ENCODE measurements at places on chromosomes 2 and 18.

- peak overlapping the region; percentile 99 for H3K4me3 ChIP-seq
- H3K36me3 ChIP-seq, result peaks cover 2% of the 10 kb centered on the region
- peaks cover 55% of the 10 kb centered on the region for H3K4me1 ChIP-seq
- peak; percentile 67 for DNase-seq
- peak overlapping the region; percentile 47 for H3K27ac ChIP-seq
- peaks cover 27% of the 10 kb centered on the region for H3K27me3 ChIP-seq
Measured at GRCh38 chr2:120253021-120253882, 600 bp downstream of the RALB start.

DNA sequence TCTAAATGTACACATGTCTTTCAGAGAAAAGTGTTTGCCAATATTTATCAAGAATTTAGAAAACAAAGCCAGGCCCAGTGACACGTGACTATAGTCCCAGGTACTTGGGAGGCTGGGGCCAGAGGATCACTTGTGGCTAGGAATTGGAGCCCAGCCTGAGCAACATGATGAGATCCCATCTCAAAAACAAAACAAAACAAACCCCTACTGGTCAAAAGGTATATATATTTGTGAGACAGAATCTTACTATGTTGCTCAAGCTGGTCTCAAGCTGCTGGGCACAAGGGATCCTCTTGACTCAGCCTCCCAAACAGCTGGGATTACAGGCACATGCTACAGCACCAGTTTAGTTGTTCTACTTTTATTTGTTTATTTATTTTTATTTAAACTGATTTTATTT, 79.2 kb downstream of the ZDBF2 start:
- no peaks in the 10 kb centered on the region for H3K4me1 ChIP-seq
- H3K27ac ChIP-seq, result no peak overlapping the region
- H3K36me3 ChIP-seq, result peaks cover 12% of the 10 kb centered on the region
- no peaks in the 10 kb centered on the region for H3K27me3 ChIP-seq

DNA sequence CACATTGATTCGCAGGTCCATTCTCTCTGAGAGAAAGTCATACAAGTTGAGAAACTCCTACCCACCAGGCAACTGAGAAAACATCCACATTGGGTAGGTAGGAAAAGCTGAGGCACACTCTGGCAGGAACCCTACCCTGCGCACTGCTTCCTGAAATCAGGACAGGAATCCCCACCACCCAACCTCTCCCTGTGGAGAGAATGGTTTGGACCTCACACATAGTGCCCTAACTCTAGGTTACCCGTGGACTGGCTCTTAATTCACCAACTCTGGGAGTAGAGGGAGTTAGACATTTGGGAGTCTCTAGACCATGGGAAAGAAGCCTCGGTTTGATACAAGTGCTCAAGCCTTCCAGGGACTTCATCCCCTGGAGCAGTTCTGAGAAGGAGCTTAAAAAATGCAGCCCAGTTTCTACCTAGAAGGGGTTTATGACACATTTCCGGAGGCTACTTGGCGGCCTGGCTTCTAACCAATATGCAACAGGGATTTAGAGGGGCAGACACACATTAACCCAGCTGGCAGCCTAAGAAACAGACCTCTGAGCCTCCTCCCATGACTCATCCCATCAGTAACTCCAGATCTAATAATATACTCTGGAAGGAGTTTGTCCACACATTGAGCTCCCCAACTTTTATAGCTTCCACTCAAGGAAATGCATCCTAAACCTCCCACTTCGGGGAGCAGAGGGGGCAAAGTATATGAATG, 136.7 kb downstream of the EML6 start:
- no peaks in the 10 kb centered on the region for H3K4me1 ChIP-seq
- no peak for DNase-seq
- no peak overlapping the region for H3K27ac ChIP-seq
- peaks cover 8% of the 10 kb centered on the region for H3K36me3 ChIP-seq
- H3K27me3 ChIP-seq, result no peaks in the 10 kb centered on the region

DNA sequence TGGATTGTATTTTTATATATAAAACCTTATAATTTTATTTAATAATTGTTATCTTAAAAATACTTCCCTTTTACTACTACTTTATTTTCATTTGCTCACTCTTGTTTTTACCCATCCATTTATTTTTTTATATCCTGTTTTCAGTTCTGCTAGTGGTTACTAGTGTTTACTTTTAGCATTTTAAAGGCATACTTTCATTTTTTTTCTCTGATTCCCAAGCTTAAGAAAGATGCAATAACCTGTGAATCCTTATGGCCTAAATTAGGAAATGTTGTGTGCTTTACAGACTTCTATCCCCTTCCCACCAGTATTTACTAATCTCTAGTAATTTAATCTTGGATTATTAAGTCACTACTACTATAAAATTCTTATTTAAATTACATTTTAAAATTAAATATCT, 140.0 kb downstream of the SMAD7 start:
- no peaks in the 10 kb centered on the region for H3K27me3 ChIP-seq
- no peaks in the 10 kb centered on the region for H3K36me3 ChIP-seq
- no peak overlapping the region for H3K27ac ChIP-seq
- peaks cover 16% of the 10 kb centered on the region for H3K4me1 ChIP-seq
- H3K4me3 ChIP-seq, result no peak overlapping the region

- H3K36me3 ChIP-seq, result no peaks in the 10 kb centered on the region
- H3K4me1 ChIP-seq, result no peaks in the 10 kb centered on the region
- H3K27me3 ChIP-seq, result no peaks in the 10 kb centered on the region
- H3K4me3 ChIP-seq, result no peak overlapping the region
- DNase-seq, result no peak
- H3K27ac ChIP-seq, result no peak overlapping the region
Measured at GRCh38 chr2:213086050-213086449, 65.4 kb downstream of the IKZF2 start.

DNA sequence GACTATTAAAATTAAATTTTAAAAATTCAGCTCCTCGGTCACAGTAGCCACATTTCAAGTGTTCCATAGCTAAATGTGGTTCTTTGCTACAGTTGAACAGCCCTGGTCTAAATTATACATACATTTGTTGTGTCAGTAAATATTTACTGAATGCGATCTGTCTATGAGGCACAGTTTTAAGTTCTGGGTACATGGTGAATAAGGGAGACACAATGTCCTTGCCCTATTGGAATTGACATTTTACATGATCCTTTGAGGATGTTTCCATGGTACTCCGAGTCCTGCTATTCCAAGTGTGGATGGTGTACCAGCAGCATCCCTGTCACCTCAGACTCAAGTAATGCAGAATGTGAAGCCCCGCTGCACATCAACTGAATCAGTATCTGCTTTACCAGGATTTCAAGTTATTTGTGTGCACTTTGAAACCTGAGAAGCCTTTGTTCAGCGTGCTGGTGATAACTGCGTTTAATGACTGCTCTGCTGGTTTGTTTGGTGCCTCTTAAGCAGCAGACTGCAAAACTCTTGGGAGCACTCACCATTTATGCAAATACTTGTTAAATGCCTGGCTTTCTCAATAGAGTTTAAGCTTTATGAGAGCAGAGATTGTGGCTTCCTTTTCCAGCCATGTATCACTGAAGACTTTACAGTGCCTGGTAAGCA, 1.5 kb downstream of the GALNT1 start:
- H3K27me3 ChIP-seq, result no peaks in the 10 kb centered on the region
- no peak for DNase-seq
- peak overlapping the region; percentile 85 for H3K27ac ChIP-seq
- peaks cover 35% of the 10 kb centered on the region for H3K36me3 ChIP-seq

DNA sequence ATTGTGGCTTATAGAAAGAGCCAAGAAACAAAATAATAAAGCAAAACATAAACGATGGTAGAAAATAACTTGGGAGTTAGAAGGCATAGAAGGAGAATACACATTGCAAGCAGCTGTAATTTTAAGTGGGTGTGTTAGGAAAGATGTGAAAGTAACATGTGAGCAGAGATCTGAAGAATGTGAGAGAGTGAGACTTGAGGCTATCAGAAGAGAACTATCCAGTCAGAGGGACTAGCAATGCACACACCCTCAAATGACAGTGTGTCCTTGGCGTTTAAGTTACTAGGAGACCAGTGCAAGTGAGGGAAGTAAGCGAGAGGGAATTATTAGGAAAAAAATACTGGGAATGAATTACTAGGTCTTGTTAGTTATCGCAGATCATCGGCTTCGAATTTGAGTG, 304.9 kb downstream of the DSEL start:
- no peaks in the 10 kb centered on the region for H3K36me3 ChIP-seq
- peaks cover under 1% of the 10 kb centered on the region for H3K4me1 ChIP-seq
- H3K27me3 ChIP-seq, result no peaks in the 10 kb centered on the region
- no peak overlapping the region for H3K4me3 ChIP-seq

- peaks cover 19% of the 10 kb centered on the region for H3K4me1 ChIP-seq
- no peak overlapping the region for H3K4me3 ChIP-seq
- no peaks in the 10 kb centered on the region for H3K27me3 ChIP-seq
- H3K36me3 ChIP-seq, result no peaks in the 10 kb centered on the region
- peak overlapping the region; percentile 65 for H3K27ac ChIP-seq
Measured at GRCh38 chr18:45255197-45255890, 359.9 kb upstream of the SLC14A2 start.

DNA sequence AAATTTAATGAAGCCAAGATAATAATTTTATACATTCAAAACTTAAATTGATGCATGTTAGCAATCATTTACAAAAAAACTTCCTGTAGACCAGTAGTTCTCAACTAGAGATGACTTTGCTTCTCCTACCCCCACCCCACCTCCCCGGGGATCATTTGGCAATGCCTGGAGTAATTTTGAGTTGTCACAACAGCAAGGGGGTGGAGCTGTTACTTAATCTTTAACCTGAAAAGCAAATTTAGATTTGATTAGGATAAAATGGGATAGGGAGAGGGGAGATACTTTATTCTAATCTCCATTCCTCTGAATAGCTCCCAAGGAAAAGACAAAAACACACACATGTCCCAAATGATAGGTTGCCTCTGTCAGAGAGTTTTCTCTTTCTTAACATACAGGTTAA, 4.2 kb downstream of the SLC40A1 start:
- no peak for DNase-seq
- H3K36me3 ChIP-seq, result no peaks in the 10 kb centered on the region
- H3K4me3 ChIP-seq, result no peak overlapping the region

GRCh38 chr2:198478361-198478760, 674.0 kb downstream of the PLCL1 start:
- no peaks in the 10 kb centered on the region for H3K4me1 ChIP-seq
- no peak for DNase-seq
- no peak overlapping the region for H3K27ac ChIP-seq
- no peaks in the 10 kb centered on the region for H3K36me3 ChIP-seq
- H3K4me3 ChIP-seq, result no peak overlapping the region
- no peaks in the 10 kb centered on the region for H3K27me3 ChIP-seq

GRCh38 chr2:54341656-54342055, 85.6 kb upstream of the TSPYL6 start:
- no peaks in the 10 kb centered on the region for H3K36me3 ChIP-seq
- no peak overlapping the region for H3K4me3 ChIP-seq
- H3K27ac ChIP-seq, result no peak overlapping the region

- no peaks in the 10 kb centered on the region for H3K27me3 ChIP-seq
- H3K4me1 ChIP-seq, result peaks cover 51% of the 10 kb centered on the region
- peak overlapping the region; percentile 43 for H3K27ac ChIP-seq
- no peaks in the 10 kb centered on the region for H3K36me3 ChIP-seq
Measured at GRCh38 chr2:239236808-239237205, 164.0 kb downstream of the HDAC4 start.

DNA sequence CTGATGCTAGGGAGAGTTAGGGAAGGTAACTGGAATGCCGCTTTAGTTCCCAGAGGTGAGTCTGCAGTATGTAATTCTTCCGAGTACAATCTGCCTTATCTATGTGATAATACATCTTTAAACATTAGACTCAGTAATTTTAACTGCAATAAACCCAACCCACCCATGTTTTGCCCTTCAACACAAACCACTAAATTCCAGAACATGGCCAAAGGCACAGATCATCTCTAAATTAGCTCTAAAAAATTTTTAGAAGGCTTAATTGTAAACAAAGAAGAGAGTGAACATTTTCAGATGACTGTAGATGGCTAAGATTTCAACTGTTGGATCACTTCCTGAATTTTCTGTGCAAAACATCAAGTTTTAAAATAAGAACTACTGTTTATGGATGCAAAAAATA, 488.7 kb upstream of the ID2 start:
- DNase-seq, result no peak
- H3K4me3 ChIP-seq, result no peak overlapping the region
- no peaks in the 10 kb centered on the region for H3K36me3 ChIP-seq
- H3K27ac ChIP-seq, result no peak overlapping the region
- H3K27me3 ChIP-seq, result no peaks in the 10 kb centered on the region

DNA sequence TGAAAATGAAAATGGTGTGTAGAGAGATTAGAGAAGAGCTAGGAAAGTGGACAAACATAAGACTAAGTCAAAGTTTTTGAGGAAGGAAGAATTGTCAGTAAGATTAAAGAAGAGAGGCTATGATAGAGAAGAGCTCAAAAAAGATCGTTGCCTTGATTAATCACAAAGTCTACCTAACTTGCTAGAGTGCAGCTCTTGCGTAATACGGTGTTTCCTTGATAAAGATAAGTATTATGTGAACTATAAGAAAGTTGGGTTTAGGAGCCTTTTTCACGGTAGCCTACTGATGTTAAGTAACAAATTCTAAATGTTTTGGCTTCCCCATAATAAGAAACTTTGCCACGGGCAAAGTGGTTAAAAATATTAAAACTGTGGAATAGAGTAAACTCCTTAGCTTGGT, 226.4 kb upstream of the NRXN1 start:
- no peaks in the 10 kb centered on the region for H3K27me3 ChIP-seq
- H3K4me3 ChIP-seq, result no peak overlapping the region
- H3K4me1 ChIP-seq, result peaks cover 3% of the 10 kb centered on the region
- H3K27ac ChIP-seq, result no peak overlapping the region
- no peak for DNase-seq
- H3K36me3 ChIP-seq, result no peaks in the 10 kb centered on the region

- no peaks in the 10 kb centered on the region for H3K36me3 ChIP-seq
- no peak overlapping the region for H3K27ac ChIP-seq
- H3K4me3 ChIP-seq, result no peak overlapping the region
- DNase-seq, result no peak
Measured at GRCh38 chr18:8860845-8861642, 155.7 kb downstream of the MTCL1 start.

DNA sequence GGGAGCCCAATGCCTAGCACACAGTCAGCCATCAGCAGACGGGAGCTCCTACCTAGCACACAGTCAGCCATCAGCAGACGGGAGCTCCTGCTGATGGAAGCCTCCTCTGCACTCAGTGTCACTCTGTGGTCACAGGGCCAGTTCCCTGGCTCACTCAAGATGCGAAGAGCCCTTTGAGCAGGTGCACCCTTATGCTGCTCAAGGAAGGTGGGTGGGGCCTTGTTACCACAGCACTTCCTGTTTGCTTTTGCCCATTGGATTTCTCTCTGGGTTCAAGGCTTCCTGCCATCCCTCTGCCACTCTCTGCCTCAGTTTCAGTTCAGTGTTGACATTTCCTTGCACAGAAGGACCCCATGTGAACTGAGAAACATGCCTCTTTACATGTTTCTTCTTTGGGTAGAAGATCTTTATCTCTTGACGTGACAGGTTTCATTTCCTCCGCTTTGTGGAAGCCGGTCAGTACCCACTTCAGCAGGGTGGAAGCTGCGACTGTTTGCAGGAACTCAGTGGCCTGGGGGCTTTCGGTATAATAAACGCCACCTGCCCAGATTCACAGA, 11.6 kb downstream of the TRIB2 start:
- H3K36me3 ChIP-seq, result peaks cover 39% of the 10 kb centered on the region
- no peaks in the 10 kb centered on the region for H3K27me3 ChIP-seq
- H3K4me3 ChIP-seq, result no peak overlapping the region
